H7 (cell line): ENCODE measurements at places on chromosomes 3 and 15. TPM values are rescaled to one million over a fixed set of nuclear protein-coding genes. Genes with fewer than 3 reads are reported as not detected.

GRCh38 chr3:177299250-177299649 lies 102.0 kb upstream of the TBL1XR1 start:
- no peak for DNase-seq

GRCh38 chr15:90794538-90794937 lies 73.8 kb upstream of the FURIN start:
- DNase-seq = no peak

DNA sequence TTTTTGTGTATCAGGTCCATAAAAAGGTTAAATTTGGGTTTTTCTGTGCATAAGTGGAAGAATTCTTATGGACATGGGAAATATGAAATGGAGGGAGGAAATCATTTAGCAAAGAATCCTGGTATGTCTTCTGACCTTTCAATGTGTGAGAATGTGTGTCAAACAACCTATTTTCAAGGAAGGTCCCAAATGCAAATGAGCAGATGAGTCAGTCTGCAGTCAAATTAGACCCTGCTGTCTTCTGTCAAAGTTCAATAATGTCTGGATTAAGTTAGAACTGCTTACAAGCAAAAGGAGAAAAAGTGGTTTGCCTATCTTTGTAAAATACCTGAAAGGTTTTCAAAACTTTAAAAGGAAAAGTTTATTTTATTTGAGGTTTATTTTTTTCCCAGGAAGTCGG lies 15.3 kb downstream of the FBN1 start:
- DNase-seq = no peak

- DNase-seq = no peak
Measured at GRCh38 chr3:104385421-104385820, 981.3 kb upstream of the ALCAM start.

DNA sequence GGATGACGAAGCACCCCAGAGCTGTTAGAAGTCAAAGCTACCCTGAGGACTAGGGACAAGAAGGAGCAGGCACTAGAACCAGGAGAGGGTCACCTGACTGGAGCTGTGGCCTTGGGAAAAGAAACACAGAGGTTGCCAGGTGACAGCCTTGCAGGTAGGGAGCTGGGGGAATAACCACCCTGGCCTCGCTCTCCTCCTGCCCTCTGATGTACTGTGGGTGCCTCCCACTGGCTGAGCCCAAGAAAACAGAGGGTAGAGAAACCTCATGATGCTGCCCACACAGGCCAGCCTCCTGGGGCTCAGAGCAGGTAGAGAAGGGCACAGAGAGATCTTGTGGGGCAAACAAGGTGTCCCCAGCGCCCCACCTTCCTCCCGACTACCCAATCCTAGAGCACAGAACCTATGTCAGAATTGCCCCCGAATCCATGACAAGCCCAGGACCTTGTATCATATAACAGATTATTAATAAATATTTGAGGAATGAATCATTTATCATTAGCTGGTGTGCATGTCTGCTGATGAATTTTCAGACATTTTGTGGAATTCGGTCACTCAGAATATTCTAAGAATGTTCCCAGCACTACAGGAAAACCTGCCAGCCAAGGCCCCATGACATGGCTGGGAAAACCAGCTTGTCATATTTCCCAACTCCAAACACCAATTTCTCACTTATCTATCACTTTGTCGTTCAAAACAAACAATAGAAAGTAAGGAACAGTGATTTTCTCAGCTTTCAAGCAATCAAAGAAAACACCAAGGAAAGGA lies 59.8 kb upstream of the MEX3B start:
- DNase-seq = peak; percentile 59

GHSR gene
- not detected in 2 replicates for total RNA-seq
